ENCODE measurements at places on chromosomes 13 and 19.

GRCh38 chr13:30905932-30906383 lies at the start of gene MEDAG:
TSS of gene MEDAG (plus strand) at chr13:30906271. CDS start at chr13:30906516, 245 bp downstream.
- no peak for DNase-seq

DNA sequence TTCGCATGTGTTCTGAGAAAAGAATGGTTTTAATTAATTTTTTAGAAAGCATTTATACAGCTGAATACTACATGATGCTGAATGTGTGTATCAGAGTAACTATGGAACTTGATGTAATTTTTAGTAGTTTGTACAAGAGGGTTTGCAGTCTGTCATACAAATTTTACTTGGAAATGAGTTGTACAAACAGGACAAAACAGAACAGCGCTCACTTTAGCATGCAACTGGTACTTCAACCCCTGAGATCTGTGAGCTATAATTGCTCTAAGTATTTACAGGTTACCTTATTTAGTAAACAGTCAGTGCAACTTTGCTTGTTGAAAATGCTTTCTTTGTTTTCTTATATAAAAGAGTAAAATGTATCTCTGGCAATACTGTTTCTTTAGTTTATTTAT lies 706 bp downstream of the TNFRSF19 start:
- DNase-seq: no peak

GRCh38 chr19:38952395-38953165 lies 21.8 kb downstream of the MRPS12 start:
- DNase-seq: no peak

- no peak for DNase-seq
Measured at GRCh38 chr13:69600811-69601210, 506.8 kb upstream of the ATXN8OS start.

GRCh38 chr13:96398486-96398885 lies 308.6 kb downstream of the HS6ST3 start:
- no peak for DNase-seq

DNA sequence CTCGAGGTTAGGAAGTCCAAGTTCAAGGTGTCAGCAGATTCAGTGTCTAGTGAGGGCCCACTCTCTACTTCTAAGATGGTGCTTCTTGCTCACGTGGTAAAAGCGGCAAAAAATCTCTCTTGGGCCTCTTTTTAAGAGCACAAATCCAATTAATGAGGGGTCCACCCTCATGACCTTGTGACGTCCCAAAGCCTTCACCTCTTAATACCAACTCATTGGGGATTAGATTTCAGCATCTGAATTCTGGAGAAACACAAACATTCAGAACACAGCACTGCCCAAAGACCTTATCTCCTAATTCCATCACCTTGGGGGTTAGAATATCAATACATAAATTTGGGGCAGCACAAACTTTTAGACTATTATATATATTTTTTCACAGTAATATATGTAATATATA lies 146.4 kb upstream of the GPC6 start:
- DNase-seq: no peak

DNA sequence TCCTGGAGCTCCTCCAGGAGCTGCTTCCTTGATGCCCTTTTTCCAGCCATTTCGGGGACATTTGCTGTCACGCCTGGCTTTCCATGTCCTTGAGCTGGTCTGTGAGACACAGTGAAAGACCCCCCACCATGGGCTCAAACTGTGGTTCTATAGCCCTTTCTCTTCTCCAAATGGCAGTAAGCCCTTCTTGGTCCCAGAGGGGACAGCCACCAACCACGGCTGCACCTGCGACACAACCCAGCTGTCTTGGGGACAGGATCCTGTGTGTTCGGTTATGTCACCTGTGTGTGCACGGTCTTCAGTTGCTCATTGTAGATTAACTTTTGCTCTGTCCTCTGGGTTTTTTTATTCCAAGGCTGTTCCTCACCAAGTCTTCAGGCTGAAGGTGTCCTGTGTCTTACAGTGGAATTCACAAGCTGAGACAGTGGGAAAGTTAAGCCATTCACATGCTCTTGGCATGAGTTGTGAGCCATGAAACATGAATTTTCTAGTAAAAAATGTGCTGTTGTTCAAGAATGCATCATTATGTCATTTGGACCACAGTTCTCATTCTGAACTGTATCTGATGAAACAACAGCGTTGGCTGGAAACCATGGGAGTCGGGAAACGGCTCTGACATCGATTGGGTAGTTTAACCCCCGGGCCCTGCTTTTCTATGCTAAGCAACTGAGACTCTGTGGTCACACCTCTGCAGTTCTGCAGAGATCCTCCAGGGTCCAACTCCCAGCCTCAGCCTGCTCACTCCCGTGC lies 129.5 kb upstream of the MCF2L start:
- no peak for DNase-seq

DNA sequence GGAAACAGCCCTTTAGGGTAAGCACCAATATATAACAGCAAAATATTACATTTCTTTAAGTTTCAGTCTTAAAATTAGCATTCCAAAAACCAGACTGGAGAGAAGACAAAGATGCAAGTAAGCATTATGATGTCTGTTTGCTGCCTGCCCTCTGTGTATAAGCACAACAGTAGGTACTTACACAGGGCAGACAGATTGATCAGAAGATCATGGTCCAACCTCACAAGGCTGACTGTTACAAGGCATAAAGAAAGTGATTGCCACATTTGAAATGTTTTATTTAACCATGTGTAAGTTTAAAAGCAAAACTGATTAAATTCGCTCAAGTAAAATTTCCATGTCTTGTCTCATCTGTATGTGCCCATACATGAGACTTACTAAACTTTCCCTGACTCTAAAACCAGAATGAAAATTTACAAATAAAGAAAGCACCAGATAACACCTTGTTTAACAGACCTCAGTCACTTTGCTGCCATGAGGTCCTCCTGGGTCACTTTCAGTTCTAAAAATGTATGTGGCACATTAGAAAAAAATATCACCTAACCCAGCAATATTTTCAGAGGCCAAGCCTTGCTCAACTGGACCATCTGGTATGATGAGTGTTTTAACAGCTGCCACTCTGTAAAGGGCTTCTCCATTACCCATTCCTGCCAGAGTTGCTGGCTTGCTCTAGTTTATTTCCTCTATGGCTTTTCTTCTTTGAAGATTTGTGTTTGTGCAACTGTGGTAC lies 297.0 kb downstream of the RBM26 start:
- DNase-seq: no peak

DNA sequence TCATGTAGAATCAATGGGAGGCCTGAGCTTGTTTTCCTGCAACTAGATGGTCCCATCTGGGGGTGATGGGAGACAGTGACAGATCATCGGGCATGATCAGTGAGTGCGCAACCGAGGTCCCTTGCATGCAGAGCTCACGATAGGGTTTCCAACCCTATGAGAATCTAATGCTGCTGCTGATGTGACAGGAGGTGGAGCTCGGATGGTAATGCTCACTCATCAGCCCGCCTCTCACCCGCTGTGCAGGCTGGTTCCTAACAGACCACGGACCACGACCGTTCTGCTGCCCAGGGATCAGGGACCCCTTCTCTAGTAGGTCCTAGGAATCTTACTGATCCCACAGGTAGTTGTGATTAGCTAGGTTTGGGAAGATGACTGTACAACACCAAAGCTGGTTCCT lies 23.5 kb upstream of the GARRE1 start:
- DNase-seq: no peak

GRCh38 chr13:48600374-48601364 lies 53.1 kb upstream of the CYSLTR2 start:
- DNase-seq: no peak

- no peak for DNase-seq
Measured at GRCh38 chr13:79870123-79870522, 389.2 kb downstream of the NDFIP2 start.

- DNase-seq: no peak
Measured at GRCh38 chr13:91058919-91059318, 288.6 kb upstream of the MIR17HG start.

GRCh38 chr13:100899720-100900316 lies 225.2 kb upstream of the TMTC4 start:
- DNase-seq: no peak

DNA sequence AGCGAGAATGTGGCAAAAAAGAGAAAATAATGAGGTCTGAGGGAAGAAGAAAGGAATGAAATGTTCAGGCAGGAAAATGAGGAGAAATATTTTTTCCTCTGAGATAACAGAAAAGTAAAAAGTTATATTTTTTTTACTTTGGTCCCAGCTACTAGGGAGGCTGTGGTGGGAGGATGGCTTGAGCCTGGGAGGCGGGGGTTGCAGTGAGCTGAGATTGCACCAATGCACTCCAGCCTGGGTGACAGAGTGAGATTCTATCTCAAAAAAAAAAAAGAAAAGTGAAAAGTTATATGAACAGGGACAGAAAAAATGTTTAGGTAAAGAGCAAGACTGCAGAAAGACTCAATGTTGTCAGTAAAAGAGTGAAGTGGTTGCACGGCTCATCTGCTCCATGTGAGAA lies 603.7 kb upstream of the GPC6 start:
- no peak for DNase-seq

DNA sequence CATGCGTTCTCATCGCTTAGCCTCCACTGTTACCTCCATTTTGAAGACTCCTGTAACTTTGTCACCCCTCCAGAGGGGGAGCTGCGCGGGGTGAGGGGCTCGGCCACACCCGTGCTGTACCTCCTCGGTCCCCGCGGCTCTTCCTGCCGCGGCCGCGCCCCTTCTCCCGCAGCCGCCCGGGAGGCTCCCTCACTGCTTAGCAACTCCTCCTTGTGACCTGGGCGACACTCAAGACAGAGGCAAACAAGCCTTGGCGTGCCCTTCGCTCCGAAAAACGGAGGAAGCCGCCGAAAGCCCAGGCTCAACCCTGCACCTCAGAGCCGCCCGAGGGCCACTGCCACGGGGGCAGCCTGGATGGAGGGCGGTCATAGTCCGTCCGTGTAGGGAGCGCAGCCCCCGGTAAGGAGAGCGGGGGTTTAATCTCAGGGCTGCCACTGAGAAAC lies 494.3 kb downstream of the FOXO1 start:
- DNase-seq: no peak

DNA sequence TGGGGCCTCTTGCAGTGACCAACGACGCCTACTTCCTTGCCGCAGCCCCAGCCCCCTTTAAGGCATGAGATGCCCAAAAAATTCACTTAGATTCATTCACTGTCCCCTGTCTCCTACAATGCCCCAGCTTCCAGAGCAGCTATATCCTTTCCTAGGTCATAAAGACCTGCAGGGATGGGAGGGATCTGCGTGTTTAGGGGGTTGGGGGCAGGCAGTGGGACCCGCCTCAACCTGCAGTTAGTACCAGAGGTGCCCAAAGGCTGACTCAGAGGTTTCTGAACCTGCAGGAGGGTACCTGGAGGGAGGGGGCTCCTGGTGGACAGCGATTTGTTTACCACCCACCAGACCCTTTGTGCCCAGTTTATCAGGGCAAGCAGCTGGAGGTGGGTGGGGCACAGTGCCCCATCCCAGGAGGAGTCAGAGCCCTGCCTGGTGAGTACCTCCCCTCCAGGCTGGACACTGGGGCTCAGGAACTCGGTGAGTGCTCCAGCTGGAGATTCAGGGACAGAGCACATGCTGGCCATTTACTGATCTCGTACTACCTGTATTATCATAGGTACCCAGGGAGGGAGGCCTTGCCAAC lies 10.1 kb downstream of the RPS28 start:
- no peak for DNase-seq

GRCh38 chr19:13195678-13196077 lies 45.5 kb downstream of the IER2 start:
- DNase-seq: no peak

DNA sequence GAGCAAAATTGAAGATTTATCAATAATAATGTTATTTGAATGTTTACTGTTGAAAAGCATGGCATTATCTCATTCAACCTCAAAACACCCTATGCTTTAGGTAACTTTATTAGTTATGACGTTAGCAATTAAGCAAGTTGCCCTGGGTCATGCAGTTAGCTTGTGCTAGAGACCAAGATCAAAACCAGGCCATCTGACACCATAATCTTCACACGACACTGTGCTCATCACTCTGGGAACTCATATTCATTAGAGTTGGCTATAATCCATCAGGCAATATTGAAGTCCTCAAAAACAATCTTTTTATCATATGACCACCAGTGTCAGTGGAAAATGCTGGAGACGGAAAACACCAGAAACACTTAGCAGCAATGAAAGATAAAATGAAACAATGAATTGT lies 253.5 kb downstream of the PCDH20 start:
- no peak for DNase-seq

- peak; percentile 19 for DNase-seq
Measured at GRCh38 chr13:112066624-112067004, 335 bp upstream of the SOX1 start.

DNA sequence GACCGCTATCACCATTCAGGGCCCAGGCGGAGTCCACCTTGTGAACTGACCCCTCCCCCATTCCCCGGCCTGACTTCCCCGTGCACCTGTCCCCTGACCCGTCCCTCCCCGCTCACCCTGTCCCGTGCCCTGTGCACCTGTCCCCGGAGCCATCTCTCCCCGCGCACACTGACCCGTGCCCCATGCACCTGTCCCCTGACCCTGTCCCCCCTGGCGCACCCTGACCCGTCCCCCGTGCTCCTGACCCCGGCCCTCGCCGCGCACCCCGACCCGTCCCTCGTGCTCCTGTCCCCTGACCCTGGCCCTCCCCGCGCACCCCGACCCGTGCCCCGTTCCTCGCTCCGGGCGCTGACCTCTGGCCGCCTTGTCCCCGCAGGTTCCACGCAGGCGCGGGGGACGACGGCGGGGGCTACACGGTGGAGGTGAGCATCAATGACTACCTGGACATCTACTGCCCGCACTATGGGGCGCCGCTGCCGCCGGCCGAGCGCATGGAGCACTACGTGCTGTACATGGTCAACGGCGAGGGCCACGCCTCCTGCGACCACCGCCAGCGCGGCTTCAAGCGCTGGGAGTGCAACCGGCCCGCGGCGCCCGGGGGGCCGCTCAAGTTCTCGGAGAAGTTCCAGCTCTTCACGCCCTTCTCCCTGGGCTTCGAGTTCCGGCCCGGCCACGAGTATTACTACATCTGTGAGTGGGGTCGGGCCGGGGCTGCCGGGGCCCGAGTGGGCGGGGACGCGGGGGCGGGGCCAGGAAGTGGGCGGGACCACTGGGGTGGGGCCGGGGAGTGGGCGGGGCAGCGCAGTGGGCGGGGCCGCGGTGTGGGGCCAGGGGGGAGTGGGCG lies 9.7 kb downstream of the EFNA2 start:
- no peak for DNase-seq

DNA sequence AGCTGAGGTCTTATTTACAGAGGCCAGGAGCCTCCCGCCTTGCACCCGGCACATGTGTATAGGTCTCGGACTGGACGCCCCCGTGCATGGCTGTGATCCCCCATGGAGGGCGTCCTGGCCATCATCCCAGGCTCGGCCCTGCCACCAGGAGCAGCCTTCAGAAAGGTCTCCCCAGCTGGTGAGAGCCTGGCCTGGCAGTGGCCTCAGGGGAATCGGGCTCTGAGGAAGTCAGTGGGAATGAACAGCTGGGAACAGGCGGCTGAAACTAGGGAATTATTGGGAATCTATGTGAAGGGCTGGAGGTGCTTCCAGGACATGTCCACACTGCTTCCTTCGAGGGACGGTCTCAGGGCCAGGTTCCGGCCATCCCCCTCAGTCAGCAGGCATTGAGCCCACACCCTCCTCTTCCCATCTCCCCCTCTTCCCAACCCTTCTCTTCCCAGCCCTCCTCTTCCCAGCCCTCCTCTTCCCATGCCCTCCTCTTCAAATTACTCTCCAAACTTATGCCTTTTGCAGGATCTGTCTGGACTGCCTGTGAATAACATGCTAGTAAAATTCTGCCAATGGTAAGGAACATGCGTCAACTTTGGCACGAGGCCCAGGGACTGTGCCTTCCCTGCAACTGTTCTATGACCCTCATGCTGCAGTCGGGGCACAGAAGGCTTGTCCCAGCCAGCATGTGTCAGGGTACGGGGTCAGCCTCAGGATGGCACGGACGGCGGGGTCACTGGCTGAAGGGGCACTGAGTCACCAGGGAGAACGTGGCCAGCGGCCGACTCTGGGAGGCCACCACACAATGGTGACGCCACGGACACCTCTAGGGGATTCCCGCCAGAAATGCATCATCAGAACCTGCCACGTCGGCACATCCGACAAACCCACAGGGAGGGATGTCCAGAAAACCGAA lies 24.2 kb upstream of the C13orf46 start:
- DNase-seq: no peak

Measured in stimulated activated CD8-positive, alpha-beta memory T cell treated with anti-CD3 and anti-CD28 coated beads, Interleukin-15, amount 100 ng/mL, for 4 hours (primary cell).